ENCODE measurements at places on chromosomes 1 and 21. TPM values are rescaled to one million over a fixed set of nuclear protein-coding genes. Genes with fewer than 3 reads are reported as not detected.
A peak's percentile ranks its signal among the peaks of the same experiment; 100 is the strongest.

DNA sequence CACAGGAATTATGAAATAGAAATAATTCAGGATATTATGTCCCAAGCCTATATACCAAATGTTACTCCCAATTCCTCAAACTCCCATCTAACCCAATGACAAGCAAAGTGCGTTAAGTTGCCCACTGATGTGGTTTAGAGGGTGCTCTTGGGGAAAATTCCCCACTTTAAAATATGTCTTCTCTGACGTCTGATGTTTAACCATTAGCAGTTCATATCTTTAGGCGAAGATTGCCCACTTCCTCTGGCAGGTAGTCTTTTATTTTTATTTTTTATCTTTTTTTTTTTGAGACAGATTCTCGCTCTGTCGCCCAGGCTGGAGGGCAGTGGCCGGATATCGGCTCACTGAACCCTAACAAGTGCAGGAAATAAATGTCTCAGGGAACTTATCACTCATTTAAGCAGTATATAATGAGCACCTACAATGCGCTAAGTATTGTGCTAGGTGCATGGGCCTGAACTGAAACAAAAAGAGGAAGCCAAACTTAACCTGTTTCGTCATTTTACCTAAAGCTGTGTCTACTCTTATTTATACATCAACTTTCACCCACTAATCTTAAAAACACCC, 1.3 kb upstream of the LYST start:
- peak; percentile 45 for DNase-seq

DNA sequence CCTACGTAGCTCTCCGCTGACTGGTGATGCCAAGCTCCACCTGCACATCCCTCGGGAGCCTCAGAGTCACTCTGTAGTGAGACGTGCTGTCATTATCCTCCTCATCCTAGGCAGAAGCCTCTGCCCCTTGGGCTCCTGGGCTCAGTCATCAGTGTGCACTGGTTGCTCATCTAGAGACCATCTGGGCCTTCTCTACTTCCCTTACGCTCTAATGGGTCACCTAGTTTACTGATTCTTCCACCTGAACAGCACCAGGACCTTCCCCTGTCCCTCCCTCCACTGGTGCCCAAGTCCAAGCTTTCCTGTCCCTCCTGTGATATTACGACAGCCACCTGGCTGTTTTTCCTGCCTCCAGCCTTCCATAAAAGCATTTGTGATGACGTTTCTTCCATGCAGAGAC, 136.1 kb upstream of the ERRFI1 start:
- no peak for DNase-seq

GRCh38 chr1:27003745-27004470, 8.7 kb downstream of the TENT5B start:
- DNase-seq, result no peak

DNA sequence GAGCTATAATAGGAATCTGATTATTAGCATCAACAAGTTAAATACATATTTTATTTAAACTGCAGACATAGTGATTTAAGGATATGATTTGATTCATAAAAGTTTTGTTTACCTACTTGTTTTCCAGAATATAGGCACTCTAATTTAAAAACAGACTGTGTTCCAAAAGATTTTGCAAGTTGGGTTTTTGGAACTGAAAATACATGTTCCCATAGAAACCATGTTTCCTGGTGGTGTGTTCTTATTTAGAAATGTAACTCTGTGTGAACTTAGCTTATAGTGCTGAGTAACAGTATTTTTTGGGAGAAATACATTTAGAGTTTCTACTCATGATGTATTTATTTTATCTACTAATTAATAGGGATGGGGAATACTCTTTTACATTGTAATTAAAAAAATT, 21.8 kb downstream of the USP25 start:
- DNase-seq, result no peak

- DNase-seq, result no peak
Measured at GRCh38 chr1:55544826-55545225, 329.7 kb upstream of the USP24 start.

DNA sequence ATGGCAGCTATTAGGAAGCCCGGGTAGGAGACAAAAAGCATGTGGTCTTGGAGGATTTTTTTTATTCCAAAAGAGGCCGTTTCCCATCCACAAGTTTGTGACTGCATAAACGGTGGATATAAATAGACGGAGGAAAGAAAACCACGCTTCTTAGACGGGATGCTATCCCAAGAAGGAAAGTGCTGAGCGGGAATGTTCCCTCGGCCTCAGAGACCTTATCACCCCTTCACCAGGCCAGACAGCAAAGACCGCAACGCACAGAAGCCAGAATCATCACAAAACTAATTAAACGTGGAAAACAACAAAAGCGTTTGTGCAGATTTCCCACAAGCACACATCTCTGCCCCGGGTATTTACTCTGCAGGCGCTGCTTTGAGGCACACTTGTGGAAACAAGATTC, 43.2 kb downstream of the HLCS start:
- DNase-seq, result no peak

- no peak for DNase-seq
Measured at GRCh38 chr1:106548726-106549125, 507.7 kb upstream of the PRMT6 start.

DNA sequence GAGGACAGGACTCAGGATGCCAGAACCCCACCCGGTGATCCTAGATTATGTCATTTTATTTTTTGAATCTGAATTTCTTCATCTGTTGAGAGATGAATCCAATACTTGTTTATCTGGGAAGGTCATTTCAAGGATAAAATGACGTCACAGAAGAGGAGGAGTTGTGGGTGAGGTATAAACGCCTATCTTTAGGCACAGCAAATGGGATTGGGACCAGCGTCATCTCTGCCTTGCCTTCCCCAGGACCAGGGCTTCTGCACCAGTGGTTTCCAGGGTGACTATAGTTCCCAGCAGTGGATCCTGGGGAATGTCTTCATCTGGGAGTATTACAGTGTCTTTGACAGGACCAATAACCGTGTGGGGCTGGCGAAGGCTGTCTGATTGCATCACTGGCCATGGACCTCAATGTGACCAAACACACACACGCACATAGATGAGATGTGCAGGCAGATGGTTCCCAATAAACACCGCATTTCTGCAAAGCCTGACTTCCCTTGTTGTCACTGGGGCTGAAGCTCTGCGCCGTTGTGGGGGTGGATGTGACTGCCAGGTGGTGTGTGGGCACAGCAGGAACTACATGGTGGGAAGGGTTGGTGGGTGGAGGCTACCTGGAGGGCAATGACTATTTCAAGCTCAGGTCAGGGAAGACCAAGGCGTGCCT, 28.1 kb downstream of the KCNA10 start:
- no peak for DNase-seq

- DNase-seq, result no peak
Measured at GRCh38 chr1:32239790-32240139, 7.3 kb upstream of the FAM167B start.

DNA sequence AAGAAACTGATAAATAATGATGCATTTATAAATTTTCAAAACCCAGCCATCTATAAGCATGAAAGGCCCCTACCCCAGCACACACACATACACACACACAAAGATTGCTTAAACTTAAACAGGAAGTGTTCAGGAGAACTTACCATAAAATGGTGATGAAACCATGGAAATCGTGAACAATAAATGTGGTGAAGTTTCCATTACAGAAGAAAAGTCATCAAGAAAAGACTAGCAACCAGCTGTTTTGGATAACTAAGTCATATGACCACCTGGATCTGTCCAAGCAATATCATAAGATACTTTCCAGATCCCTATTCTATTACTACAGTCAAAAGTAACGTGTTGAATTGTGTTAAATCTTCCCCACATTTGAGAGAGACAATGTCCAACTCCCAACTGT, 24.1 kb downstream of the RGS5 start:
- DNase-seq, result no peak

GRCh38 chr1:169495046-169495775, 9.5 kb upstream of the SLC19A2 start:
- no peak for DNase-seq

GRCh38 chr1:168637350-168637991, 61.1 kb downstream of the XCL1 start:
- DNase-seq, result no peak

GRCh38 chr1:62333441-62333840, 14.2 kb upstream of the KANK4 start:
- no peak for DNase-seq

DNA sequence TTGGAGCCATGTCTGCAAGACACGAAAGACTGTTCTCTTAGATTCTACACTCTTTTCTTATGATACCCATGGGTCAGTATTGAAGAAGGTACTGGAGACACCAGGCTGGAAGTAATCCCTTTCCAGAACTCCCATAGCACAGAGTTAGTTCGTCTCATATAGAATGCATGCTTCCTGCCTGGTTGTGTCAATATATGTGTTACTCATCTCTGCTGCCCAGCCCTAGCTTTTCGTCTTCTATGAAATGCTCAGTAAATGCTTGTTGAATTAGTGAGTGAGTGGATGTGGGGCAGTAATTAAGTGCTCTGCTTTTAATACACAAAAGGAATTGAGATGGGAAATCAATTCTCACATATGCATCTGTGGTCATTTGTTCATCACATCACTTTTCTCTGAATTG, 32.1 kb downstream of the ADCY10 start:
- no peak for DNase-seq

DNA sequence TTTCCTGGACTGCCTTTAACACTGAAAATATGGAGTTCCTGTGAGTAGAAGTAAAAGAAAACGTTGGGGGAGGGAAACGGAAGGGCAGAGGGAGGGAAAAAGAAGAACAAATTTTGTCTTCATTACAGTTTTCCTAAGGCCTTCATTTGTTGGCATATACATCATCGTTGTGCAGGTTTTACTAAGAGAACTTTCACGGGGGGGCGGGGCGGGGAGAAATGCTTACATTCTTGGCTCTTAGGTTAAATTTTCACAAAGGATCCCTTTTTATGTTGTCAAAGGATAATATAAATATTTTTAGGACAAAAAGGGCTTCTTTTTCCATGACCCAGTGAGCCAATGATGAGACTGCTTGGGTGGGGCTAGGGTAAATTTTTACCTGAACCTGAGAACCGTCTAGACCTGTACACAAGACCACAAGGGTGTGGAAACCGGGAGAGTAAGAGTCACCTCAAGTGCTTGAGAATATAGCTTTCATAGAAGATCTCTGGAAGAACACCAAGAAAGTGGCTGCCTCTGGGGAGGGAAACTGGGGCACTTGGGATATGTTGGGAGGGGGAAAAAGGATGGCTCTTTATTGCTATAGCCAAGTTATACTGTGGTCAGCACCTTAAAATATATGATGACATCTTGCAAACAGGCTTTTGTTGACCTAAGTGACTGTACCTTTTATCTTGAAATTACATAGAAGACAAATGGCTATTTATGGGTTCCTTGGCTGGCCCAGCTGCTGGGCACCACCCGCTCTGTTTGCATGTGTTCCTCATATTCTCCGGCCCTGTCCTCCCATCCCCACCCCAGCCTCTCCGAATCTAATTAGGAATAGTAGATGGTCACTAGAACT, 2.0 kb upstream of the UTP25 start:
- no peak for DNase-seq

DNA sequence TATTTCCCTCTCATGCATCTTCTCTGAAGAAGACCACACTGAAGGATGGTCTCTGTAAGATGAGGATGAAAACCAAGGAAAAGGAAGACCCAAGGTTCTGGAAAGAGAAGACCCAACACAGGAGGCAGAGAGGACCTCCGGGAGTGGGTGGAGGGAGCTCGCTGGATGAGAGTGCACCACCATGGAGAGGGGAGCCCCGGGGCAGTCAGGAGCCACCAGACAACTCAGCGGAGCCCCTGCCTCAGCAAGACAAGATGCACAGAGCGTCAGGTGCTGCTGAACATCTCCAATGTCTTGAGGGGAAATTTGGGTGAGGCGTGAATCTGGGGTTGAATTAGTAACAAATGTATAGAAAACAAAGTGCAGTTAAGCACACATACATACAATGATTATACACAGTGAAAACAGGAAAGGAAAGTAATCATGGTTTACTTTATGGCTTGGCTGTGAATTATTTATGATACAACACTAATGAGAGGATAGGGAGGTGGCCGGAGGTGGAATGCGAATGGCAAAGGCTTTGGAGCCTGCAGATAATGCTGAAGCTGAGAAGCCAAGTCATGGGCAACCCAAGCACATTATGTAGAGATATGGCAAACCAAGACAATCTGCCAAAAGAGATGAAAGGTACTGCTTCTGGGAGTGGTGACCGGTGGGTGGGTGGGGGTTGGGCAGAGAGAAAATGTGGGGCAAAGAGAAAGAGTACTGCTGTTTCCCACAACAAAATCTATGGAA, 80.4 kb upstream of the EDN2 start:
- DNase-seq, result no peak

DNA sequence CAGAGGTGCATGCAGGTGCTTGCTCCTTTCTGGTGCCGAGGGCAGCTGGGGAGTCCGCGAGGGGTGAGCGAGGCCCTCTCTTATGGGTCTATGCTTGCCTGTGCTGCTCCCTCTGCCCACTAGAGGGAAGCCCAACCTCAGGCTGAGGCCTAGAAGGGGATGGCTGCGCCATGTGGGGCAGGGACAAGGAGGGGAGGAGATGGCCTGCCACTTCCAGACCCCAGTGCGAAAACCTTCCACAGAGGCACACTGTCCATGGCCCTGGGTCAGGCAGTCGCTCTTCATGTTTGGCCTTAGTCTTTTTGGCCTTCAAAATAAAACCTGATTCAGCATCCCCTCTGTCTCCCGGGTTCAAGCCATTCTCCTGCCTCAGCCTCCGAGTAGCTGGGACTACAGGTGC, 14.0 kb downstream of the RHBG start:
- DNase-seq, result peak; percentile 69

DNA sequence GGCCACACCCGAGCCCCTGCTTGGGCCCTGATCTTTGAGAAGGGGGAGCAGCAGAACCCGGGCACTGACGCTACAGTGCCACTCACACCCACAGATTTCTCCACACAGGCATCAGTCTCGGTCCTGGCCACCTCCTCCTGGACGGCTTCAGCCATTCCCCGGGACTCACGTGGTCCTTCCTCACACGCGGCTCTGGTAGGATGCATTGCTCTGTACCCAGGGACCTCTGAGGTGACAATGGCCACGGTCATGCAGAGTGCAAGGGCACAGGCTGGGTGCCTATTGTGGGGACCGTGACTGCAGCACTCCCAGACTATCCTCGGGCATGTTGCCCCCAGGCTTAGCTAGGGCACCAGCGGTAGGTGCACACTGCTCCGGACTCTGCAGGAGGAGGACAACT, 11.8 kb upstream of the ZNF670 start:
- DNase-seq, result no peak

- no peak for DNase-seq
Measured at GRCh38 chr1:85297855-85298629, 21.6 kb upstream of the BCL10 start.

Gene RHD
- total RNA-seq, result 0.61 TPM

Gene DRAXIN
- 0.14 TPM for total RNA-seq

Gene LIN9
- 13.3 TPM for total RNA-seq

Gene NBPF4
- total RNA-seq, result 0.09 TPM

Gene ADAMTS5
- 0.52 TPM for total RNA-seq

Gene HCRTR1
- total RNA-seq, result not detected

Data from thymus (tissue), 14 donors.